Fibroblast of lung (primary cell): ENCODE measurements at places on chromosomes 1 and 21. TPM values are rescaled to one million over a fixed set of nuclear protein-coding genes. Genes with fewer than 3 reads are reported as not detected.
A peak's percentile ranks its signal among the peaks of the same experiment; 100 is the strongest.

- no peak for DNase-seq
Observed at GRCh38 chr1:205975387-205975998, 27.7 kb downstream of the RAB7B start.

DNA sequence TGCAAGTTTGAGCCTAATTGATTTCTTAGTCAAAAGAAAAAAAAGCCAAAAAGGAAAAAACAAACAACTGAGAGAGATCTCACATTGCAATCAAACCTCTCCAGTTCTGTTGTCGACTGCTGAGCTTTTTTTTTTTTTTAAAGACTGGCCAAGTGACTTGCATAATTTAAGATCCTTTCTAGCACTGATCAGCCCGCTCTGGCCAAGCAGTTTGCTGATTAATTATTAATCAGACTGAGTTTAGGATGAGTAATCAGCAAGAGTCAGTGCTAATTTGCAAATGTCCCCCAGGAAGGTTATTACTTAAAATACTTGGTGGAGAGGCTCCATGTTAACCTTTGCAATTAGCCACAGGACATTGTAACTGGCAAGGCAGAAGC, 39.3 kb downstream of the HMGB4 start:
- DNase-seq, result peak; percentile 17

DNA sequence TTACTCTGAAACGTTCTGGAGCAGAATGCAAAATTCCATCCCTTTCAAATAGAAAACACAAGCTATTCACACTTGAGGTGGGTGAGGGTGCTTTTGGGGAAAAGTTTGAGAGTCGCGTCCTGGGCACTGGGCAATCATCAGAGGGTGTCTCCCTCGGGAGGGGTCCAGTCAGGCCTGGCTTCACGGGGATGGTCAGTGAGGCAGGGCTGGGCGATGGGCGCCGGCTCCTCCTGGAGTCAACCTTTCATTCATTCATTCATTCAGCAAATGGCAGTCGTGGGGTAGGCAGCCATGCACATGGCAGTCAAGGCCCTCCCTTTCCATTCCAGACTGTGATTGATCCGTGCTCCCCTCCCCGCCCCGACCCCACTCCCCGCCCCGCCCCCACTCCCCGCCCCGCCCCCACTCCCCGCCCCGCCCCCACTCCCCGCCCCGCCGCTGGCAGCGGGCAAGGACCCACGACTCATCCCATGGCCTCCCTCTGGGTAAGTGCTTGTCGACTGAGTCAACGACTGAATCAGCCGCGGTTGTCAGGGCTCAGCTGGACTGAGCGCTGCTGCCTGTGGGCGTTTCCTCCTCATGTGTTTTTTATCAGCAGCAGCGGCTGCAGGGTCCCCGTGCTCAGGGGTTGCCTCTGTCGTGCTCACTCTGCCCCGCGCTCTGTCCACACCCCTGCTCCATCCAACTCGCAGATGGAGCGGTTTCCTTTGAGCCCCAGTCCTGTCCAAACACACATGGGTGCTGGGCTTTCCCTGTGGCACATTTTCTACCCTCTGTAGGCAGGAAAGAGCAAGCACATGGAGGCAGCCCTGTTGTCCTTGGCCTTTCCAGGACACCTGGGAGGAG, 12.5 kb upstream of the SPSB1 start:
- DNase-seq, result peak; percentile 95

GRCh38 chr1:228083871-228084278, 1.4 kb downstream of the ARF1 start:
- DNase-seq, result peak; percentile 25

DNA sequence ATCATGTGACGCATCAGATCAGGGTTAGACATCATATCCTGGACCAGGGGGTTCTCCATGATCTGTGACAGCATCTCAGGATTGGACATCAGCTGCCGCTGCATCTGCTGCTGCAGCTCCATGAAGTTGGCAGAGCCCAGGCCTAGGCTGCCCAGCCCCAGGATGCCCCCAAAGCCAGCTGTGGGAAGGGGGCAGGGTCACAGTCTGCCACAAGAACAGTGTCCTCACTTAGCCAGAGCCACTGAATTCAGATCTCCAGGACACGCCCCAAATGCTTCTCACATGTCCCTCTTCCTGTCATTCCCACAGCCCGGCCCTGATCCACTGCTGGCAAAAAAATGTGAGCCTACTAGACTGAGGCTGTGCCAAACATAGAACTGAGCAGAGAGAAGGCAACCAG, 3.2 kb downstream of the UBQLN4 start:
- no peak for DNase-seq

DNA sequence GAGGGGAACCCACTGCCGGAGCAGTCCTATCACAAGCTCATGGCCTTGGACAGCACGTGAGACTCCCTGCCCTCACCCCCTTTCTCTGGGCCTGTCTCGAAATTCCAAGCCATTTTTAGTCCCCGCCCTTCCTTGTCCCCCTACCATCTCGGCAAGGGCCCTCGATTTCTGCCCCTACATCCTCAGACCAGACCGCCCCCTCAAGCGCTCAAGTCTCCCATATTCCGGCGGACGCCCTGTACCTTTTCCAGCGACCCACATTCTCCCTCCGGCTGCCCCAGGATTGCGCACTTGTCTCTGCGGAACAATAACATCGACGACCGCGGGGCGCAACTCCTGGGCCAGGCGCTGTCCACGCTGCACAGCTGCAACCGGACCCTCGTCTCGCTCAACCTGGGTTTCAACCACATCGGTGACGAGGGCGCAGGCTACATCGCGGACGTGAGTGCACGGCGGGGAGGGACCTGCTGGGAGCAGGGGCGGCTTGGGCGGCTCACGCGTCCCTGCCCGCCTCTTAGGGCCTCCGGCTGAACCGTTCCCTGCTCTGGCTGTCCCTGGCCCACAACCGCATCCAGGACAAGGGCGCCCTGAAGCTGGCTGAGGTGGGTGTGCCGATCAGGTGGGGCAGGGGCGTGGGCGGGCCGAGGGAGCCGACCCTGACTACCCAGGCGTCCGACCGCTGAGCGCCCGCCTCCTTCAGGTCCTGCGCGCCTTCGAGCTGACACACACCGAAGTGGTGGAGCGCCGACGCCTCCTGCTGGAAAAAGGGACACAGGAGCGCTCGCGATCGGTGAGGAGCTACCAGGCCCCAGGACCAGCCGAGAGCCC, 7.0 kb downstream of the LRRC71 start:
- DNase-seq, result peak; percentile 66

GRCh38 chr1:226397011-226397926, 10.6 kb downstream of the PARP1 start:
- no peak for DNase-seq

DNA sequence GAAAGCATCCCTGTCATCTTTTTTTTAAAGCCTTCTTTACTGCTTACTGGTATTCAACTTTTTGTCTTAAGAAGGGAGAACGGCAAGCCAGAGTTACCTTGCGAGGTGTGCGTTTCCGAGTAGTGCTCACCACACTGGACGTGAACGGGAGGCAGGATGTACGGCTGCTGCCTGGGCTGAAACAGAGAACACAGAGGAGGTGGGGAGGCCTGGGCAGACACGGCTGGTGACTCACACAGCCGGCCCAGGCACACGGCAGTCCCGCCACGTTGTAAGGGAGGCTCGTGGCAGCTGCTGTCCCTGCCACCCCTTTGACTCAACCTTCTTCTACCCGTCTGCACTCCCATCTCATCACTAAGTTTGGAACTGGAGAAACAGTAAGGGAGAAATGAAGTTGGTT, 105.8 kb downstream of the SMYD2 start:
- peak; percentile 40 for DNase-seq

- DNase-seq, result no peak
Observed at GRCh38 chr1:167987174-167987573, 50.3 kb upstream of the MPC2 start.

GRCh38 chr1:21874778-21875547, 62.1 kb downstream of the HSPG2 start:
- DNase-seq, result no peak

GRCh38 chr21:37618081-37618480, 251.5 kb downstream of the DYRK1A start:
- no peak for DNase-seq

- DNase-seq, result peak; percentile 38
Observed at GRCh38 chr1:171654942-171655745, 2.7 kb upstream of the MYOC start.

- no peak for DNase-seq
Observed at GRCh38 chr1:65108025-65108642, 39.9 kb upstream of the AK4 start.

DNA sequence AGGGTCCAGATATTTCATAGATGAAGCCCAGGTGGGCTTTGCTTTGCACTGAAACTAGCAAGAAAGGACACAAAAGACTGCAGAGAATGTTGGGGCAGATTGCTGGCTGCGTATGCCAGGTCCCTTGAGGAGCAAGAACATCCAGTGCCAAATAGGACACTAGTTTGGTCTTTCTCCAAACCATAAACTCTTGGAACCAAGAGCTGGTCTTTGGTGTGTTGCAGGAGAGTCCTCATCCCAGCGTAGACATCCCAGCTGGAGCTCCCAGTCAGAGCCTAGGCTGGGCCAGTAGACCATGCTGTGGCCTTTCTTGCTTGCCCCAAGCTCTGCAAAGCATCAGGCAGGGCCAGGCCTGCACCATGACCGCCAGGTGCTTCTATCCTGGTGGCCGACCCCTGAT, 87.5 kb downstream of the ATP5PO start:
- DNase-seq, result no peak

SH2D1B gene
- 0.02 TPM in 1 of 2 replicates, not detected in the other for polyA plus RNA-seq

CSF3R gene
- not detected in 2 replicates for polyA plus RNA-seq

CACNA1S gene
- not detected in 2 replicates for polyA plus RNA-seq
